Liver (tissue), 10 donors: ENCODE measurements at places on chromosomes 2 and 18.

GRCh38 chr2:108927936-108928659 lies 60.9 kb downstream of the EDAR start:
- DNase-seq = no peak

DNA sequence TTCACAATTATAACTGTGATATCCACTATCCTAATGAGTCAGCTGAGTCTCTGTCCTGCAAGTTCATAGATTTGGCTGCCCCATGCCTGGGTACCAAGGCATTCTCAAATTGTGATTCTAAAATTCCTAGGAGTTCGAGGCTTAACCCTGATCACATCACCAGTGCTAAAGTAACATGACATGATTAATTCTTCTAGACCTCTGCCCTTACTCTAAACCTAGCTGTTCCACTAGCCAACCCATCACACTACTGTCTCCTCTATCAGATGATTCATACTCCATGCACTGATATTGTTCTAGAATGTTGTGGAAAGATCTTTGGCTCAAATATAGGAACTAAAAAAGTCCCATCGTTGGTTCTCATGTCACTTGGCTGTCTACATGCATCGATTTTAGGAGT lies 487.6 kb downstream of the PIK3C3 start:
- no peak for DNase-seq

DNA sequence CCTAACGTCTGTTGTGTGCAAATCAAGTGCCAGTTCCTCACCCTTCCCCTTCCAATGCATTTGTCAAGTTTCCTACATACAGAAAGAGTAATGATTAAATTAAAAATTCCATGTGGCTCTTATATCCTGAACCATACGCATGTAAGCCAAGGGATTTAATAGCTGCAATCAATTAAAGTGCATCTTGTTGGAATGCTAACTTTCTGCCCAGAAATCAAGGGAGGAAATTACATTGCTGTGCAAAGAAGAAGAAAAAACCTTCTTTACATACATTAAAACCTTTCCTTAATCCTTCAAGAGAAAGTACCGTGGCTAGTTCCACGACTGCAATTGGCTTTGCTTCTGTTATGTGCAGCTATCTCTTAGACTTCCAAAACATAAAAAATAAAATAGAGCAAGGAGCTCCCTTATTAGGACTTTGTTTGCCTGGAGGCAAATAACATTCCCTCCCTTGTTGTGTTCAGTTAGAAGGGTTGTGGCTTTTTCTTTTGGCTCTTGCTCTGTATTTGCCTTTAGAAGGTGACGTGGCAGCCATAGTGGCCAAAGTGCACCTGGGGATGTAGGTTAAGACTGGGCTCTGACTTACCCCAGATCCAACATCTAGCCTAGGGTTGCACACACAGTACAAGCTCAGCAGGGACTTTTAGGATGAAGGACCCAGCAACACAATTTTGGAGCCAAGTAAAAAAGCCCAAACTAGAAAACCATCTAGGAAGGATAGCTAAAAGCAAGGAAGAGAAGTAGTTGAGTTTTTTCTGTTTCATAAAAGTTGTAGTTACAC lies 158.3 kb downstream of the ANTXR1 start:
- DNase-seq = no peak

GRCh38 chr18:48992791-48993555 lies 42.2 kb upstream of the SMAD7 start:
- DNase-seq = no peak

GRCh38 chr18:41977233-41977632 lies 22.2 kb downstream of the PIK3C3 start:
- no peak for DNase-seq

- DNase-seq = no peak
These were observed 7.5 kb downstream of the GDF7 start for GRCh38 chr2:20674309-20674965.

DNA sequence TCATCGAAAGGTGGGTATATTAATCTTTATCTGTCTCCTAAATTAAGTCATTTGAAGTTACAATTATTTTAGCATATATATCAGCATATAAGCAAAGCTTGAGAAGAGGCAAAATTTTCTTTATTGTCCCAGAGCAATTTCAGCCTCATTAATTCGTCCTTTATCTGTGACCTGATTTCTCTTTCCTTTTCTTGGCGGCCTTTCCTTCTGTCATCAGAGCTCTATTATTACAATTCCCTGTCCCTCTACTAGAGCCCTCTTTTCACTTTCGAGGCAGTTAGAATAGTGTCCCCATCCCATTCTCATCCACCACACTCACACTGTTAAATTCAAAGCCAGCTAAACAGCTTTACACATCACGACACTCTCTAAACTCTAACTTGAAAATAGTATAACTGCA lies 1293.2 kb upstream of the FAM98A start:
- DNase-seq = no peak

DNA sequence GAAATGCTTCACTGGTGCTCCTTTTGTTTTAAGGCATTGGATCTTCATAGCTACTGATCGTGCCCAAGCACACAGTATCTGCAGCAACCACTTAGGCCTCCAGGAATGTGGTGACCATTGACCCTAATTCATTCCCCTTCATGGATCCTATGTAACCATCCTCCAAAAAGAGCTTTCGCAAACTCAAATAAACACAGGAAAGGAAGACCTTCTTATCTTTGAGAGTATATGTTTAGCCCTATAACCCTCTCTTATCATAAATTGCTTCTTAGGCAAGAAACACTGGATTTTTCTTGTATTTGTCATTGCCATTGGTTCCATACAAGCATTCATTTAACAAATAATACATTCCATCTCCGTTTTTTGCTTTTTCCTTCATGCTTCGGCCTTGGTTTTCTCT lies 4.1 kb upstream of the TTR start:
- DNase-seq = no peak

- no peak for DNase-seq
These were observed at the start of gene ST6GAL2 for GRCh38 chr2:106885971-106886915. TSS of gene ST6GAL2 (minus strand) at chr2:106886167. CDS start at chr2:106843977, 42,190 bp downstream.

DNA sequence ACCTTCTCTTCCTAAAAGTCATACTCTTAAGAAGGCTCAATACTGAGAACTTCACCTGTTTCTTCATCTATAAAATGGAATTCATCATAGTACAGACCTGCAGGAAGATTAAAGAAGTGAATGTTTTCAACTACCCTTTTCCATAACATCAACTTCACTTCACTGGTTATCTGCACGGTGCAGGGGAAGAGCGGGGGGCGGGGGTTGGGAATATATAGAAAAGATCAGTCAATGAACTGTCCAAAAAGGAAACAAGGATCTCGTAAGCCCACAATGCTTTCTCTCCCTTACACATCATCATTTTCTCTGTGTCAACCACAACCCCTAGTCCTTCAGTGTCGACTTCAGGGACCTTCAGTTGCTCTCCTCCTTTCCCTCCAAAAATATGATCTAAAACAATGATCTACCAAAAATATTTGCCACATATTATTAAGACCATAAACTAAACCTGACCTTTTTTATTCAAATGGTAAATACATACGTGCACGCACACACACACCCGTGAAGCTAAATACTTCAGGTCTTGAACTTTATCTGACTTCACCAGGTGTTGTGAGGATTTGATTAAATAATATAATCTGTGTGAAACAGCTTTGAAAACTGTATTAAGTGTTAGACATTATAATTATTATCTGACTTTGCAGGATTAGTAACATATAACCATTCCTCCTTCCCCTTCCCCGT lies 4.9 kb downstream of the MBOAT2 start:
- no peak for DNase-seq

DNA sequence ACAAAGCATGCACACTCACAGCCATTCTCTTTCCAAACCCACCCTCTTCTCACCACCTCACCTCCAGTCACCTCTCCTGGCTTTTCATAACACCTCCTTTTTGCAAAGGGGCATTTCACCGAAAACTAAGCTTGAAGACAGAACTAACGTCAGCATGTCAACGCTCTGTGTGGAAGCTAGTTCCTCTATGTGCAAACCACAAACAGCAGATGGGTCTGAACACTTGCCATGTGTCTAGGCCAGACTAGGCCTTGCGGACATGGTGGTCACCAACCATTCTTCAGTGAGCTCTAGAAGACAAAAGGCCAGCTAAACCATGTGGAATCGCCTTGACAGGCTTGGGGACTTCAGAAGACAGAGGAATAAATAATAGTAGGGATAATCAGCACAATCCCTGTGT lies 148.5 kb downstream of the TXNL1 start:
- no peak for DNase-seq

DNA sequence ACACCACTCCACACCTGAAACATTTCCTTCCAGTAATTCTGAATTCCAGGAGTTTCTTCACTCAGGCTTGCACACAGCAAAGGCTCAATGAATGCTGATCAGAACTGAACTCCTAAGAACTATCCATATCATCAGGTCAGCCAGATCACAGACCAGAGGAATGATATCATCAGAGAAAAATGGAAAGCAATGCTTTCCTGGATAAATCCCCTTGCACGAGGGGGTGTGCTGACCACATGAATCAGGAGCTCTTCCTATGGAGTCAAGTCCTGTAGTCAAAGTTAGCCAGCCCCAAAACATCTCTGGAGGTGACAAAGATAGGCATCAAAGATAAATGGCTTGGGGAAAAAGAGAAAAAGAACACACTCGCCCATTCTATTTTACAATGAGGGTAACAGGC lies 83.8 kb upstream of the ACVR2A start:
- DNase-seq = no peak

DNA sequence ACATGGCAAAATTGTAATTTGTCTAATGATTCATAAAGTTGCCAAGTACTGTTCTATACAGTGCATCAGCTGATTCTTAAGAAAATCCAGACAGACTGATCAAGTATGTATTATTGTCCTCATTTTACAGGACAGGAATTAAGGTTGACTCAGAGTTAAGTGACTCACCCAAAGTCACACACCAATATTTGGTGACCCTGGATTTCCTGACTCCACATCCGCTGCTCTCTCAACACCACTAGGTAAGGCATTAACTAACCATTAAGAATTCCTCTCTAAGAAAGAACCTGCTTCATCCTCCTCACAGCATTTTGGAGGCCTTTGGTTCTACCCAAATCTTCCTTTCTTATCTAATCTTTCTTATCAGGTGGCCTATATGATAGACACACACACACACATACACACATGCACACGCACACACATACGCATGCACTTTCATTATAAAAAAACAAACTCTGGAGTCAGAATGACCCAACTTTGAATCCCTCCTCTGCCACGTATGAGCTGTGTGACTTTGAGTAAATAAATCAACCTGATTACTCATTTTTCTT lies 150.8 kb downstream of the ANKRD44 start:
- DNase-seq = no peak

GRCh38 chr2:37291680-37292079 lies 33.0 kb downstream of the PRKD3 start:
- DNase-seq = no peak

- no peak for DNase-seq
These were observed 627.6 kb downstream of the DPP10 start for GRCh38 chr2:115070002-115070401.

DNA sequence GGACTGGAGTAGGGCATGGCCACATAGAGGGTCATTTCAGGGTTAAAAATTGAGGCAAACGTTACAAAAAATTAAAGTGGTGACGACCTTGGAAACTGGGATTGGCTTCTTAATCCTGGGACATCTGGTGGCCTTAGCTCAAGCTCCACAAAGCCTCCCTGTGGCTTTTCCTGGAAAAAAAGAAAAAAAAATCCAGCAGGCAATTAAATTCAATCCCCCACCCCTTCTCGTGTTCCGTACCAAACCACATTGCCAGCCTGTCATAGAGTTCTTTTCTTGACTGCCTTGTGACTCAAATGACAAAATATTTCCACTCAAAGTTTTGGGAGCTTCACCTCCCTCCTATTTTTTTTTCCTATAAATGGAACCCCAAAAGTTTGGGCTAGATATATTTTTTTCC lies 195.6 kb downstream of the HRH4 start:
- no peak for DNase-seq

DNA sequence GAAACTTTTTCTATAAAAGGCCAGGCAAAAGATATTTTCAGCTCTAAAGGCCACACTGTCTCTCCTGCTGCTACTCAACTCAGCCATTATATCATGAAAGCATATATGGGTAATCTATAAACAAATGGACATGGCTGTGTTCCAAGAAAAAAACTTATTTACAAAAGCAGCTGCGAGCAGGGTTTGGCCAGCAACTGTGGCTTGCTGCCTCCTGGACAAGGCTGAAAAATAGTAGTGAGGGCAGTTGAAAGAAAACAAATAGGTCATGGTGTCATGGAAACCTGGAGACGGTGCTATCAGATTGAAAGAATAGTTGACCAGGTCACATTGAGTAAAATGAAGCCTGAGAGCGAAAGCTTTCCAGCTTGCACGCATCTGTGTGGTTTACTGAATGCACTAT lies 89.2 kb upstream of the LRATD1 start:
- DNase-seq = no peak

- no peak for DNase-seq
These were observed 146.8 kb downstream of the SEPTIN10 start for GRCh38 chr2:109466674-109467575.

- no peak for DNase-seq
These were observed 174.8 kb downstream of the TWIST2 start for GRCh38 chr2:239022437-239023260.

- no peak for DNase-seq
These were observed 60.4 kb upstream of the SIX2 start for GRCh38 chr2:45069684-45070083.

- no peak for DNase-seq
These were observed 138.8 kb upstream of the CTAGE1 start for GRCh38 chr18:22556222-22557167.

DNA sequence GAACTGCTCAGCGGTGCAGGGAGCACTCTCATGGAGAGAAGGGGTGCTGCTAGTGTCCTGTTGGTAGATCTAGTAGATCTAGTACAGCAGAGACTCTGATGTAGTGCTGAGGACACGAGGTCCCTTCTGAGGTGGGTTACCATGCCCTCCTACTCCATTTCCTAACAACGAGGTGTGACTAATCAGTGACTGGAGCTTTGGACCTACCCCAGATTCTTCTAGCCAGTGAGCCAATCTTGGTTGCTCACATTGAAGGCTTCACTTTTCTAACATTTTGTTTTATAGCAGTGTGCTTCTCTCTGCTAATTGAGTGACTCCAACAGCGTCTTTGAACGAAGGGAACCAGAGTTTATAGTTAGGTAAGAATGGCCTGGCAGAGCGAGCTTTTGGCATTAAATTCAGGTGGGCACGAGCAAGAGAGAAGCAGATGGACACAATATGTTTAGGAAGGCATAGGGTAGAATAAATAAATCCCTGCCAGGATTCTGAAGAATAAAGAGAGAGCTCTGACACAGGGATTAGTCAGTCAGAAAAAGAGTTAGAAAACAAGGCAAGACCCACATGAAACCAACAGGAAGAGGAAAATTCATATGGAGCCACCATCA lies 306.0 kb upstream of the RAB12 start:
- DNase-seq = no peak

GRCh38 chr2:7437141-7437540 lies 519.9 kb downstream of the RNF144A start:
- no peak for DNase-seq

GRCh38 chr2:179005976-179006375 lies 44.0 kb downstream of the CCDC141 start:
- DNase-seq = no peak

DNA sequence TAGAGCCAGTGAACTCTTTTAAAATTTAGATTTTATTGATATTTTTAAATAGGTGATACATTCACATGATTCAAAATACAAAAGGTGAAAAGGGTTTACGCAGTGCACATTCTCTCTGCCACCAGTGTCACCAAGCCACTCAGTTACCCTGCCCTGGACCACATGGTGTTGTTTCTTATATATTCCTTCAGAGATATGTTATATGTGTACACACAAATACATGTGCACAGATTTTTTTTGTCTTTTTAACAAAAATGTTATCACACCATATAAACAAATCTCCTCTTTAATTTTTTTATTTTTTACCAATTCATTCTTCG lies 26.2 kb downstream of the SERPINB4 start:
- DNase-seq = no peak
